ENCODE measurements at places on chromosomes 7 and 10. TPM values are rescaled to one million over a fixed set of nuclear protein-coding genes. Genes with fewer than 3 reads are reported as not detected.

DDC gene
- not detected for total RNA-seq

TMEM196 gene
- not detected for total RNA-seq

VPS37D gene
- total RNA-seq = 0.95 TPM

SLC26A3 gene
- total RNA-seq = not detected
